ENCODE measurements at places on chromosomes 1 and 21. TPM values are rescaled to one million over a fixed set of nuclear protein-coding genes. Genes with fewer than 3 reads are reported as not detected.

FRRS1 gene
- 1.3 TPM for total RNA-seq

CBR3 gene
- total RNA-seq: 0.41 TPM

ALX3 gene
- total RNA-seq: not detected

TBX19 gene
- total RNA-seq: 2.9 TPM

NEXN gene
- 6.6 TPM for total RNA-seq

OR6N1 gene
- not detected for total RNA-seq

NRDC gene
- total RNA-seq: 59.8 TPM

MNDA gene
- total RNA-seq: not detected
